Bronchus fibroblast of lung (primary cell): ENCODE measurements at places on chromosomes 11 and 22. TPM values are rescaled to one million over a fixed set of nuclear protein-coding genes. Genes with fewer than 3 reads are reported as not detected.

The MOGAT2 gene
- not detected in 2 replicates for total RNA-seq

The MAPK8IP2 gene
- total RNA-seq, result 0.17 and 0.59 TPM in 2 replicates

The TTC36 gene
- 1.0 TPM in 1 of 2 replicates, not detected in the other for total RNA-seq

The MMP12 gene
- not detected in 2 replicates for total RNA-seq

The PIWIL4 gene
- 0.50 and 0.59 TPM in 2 replicates for total RNA-seq

The KCNQ1OT1 gene
- 0.30 and 0.50 TPM in 2 replicates for total RNA-seq

The SSH3 gene
- total RNA-seq, result 12.5 and 14.1 TPM in 2 replicates

The KLHDC7B gene
- 0.17 TPM in 1 of 2 replicates, not detected in the other for total RNA-seq
